ENCODE measurements at places on chromosomes 1 and 21.

DNA sequence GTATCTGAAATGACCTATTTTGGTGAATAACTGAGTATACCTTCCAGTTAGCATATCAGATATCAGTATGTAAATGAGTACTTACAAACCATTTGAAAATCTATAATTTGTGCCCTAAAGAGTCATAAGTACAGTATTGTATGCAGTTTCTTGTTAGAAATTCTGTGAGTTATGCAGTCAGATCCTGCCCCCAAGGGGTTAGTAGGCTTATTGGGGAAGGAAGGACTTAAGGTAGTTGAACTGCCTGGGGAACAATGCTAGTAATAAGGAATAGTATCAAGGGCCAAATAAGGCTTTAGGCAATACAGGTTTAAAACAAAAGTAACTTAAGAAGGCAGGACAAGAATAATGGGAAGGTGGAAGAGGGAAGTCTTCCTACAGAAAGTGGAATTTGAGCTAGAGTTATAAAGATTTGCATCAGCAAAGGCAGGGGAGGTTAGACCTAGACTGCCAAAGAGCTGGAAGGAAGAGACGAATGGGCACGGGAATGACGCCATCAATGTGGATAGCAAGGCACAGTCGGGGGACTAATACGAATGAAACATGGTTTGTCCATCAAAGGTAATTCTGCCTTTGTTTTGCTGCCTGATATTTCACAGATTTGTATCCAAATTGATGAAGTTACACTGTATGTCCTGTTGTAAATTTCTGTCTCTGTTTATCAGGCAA is 182.9 kb upstream of the DPYD start:
- DNase-seq: no peak

- no peak for DNase-seq
Measured at GRCh38 chr1:64861611-64862010, 104.7 kb downstream of the JAK1 start.

GRCh38 chr21:42384156-42384945 is 11.5 kb downstream of the TMPRSS3 start:
- no peak for DNase-seq

- no peak for DNase-seq
Measured at GRCh38 chr21:36569511-36569910, 89.6 kb upstream of the CLDN14 start.

DNA sequence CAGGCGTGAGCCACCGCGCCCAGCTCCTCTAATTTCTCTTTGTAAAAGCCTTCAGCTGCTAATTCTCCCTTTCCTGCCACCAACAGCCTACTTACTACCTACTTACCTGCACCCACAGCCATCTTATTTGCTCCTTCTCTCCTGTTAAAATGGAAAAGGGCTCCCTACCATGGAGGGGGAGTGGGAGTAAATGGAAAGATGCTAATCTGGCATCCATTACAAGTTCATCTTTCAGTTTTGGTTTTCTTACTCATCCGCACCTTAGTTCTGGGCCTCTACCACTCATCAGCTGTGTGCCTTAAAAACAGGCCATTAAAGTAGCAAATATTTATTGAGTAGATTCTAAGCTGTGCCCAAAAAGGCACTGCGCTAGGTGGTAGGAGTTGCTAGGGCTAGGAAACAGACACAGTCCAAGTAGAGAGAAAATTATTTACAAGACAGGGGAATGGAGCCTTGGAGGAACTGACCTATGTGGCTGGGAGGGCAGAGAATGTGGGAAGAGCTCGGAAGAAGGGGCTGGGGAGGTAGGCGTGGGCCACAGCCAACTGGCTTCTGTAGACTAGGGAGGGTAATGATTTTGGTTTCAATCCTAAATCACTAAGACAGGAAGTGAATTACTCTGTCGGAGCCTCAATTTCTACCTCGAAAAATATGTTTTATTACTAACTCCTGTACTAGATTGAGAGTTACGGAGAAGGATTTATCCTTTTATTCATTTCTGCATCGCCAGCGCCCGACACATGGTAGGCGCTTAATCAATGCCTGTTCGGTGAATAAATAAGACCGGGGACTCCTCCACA is 685 bp upstream of the DDI2 start:
- peak; percentile 30 for DNase-seq

- DNase-seq: no peak
Measured at GRCh38 chr1:165900576-165901380, 73.4 kb downstream of the UCK2 start.

- DNase-seq: no peak
Measured at GRCh38 chr1:162635418-162635817, 3.2 kb downstream of the DDR2 start.

DNA sequence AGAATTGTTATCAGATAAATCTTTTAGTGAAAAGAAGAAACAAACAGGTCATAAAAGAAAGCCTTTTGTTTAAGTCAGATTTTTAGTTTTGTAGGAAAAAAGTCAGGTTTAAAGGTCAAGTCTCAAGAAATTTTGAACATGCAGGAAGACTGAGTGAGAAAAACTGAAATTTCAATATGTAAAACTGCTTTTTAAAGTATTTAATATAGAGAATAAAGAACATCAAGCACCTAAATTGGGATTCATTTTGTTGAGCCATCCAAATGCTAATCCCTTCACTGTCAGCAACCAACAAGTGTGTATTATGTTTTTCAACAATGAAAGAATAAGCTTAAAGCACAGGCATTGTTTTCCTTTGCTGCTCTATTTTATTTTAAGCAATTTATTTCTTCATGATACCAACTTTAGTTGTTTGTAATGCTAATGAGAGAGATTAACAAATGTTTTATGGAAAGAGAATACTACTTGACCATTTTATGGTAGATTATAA is 114.9 kb upstream of the SERTAD4 start:
- DNase-seq: no peak

- no peak for DNase-seq
Measured at GRCh38 chr1:203807196-203807595, 11.8 kb downstream of the ZBED6 start.

All from Ammon's horn (tissue), 1 donor.